ENCODE measurements at places on chromosomes 7 and 10. TPM values are rescaled to one million over a fixed set of nuclear protein-coding genes. Genes with fewer than 3 reads are reported as not detected.

NPC1L1 gene
- not detected for total RNA-seq

TMEM229A gene
- not detected for total RNA-seq

FFAR4 gene
- not detected for total RNA-seq

GDF10 gene
- not detected for total RNA-seq

IQCE gene
- total RNA-seq: 7.5 TPM

ERVW-1 gene
- not detected for total RNA-seq

Measured in activated naive CD4-positive, alpha-beta T cell treated with anti-CD3 and anti-CD28 coated beads, Interleukin-2, amount 10 ng/mL, durations not matched to agents 5 hours and 36 hours (primary cell).